NCI-H748 treated with DMSO at 0.1 percent for 48 hours (cell line): ENCODE measurements at places on chromosomes 2 and 18.

- no peak for DNase-seq
These were observed 20.0 kb downstream of the MAIP1 start for GRCh38 chr2:199975273-199975895.

DNA sequence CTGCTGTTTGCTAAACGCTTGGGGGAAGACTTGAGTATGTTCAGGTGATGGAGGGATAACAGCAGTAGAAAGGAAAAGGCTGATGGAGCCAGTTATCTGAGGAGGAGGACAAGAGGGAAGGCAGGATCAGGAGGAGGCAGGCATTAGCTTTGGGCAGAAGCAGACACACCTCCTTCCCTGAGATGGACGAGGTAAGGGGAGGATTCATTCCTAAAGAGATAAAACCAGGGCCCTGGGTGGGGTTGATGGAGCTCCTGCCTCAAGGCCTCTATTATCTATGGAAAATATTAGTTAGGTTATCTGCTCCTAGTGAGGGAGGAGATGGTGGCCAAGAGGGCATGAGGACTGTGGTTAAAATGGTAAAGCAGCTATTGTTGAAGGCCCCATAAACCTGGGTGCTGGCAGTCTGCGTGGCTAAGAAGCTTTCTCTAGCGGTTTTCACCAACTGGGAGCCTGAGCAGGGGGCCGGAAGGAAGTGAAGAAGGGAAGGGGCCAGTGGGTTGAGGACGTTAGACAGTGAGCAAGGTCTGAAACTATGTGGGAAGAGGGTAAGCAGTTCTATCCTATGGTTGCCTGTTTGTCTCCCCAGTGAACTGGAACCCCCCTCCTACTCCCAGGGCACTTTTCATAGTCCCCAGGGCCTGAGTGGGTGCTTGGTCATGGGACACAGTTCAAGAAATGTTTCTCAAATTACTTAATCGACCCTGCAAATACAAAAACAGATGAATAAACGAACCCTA is 56.6 kb upstream of the HK2 start:
- no peak for DNase-seq

DNA sequence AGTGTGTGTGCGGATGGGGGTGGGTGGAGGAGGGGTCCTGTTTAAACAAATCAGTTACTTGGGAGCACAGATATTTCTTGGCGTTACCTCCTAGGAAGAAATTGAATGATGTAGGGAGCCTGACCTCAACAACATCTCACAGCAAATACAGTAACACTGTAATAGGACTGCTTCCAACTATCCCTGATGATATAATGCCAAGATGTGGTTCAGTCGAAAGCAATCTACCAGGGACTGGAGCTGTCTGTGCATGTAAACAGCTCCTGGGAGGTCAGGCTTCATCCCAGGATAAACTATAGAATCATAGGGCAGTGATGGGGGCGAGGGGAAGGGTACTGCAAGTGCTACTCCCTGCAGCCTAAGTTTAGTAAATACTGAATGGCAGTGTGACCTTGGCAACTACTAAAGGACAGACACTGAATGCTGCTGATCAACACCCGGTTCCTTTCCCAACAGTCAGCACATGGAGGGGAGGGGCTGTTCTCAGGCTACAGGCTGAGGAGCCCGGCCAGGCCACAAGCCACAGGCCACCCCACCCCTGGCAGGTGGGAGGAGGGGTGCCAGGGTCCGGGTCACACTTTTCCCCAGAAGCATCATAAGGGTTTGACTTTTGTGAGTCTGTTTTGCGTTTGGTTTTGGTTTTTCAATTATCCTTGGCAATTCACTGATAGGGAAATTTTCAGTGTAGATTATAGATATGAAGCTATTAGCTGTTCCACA is 85.3 kb upstream of the ZNF397 start:
- no peak for DNase-seq

DNA sequence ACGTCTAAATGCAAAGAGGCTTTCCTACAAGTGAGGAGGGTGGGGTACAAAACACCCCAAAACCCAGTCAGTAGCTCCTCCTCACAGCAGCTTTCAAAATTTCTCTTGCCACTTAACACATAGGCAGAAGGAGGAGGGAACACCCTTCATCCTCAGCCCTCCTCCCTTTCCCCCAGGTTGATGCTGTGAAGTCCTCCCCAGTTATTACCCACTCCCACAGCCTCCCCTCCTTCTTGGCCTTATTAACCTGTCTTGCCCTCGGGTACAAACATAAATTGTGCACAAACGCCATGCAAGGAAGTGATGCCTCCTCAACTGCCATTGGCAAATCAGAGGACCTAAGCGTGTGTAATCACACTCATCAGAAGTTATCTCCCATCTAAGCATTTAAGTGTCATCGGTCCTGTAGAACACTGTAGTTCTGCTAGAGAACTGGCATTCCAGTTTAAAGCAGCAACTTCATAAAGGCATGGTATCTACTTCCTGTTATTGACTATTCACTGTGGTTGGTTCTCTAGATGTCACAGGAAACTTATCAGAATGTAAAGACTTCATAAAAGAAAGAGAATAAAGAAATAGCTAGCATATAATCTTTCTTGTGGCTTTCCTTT is at the start of gene DSC1:
Gene DSC1 (minus strand): TSS at position 32 of the 611 bp plus-strand sequence. CDS start 262 bp downstream, outside the sequence.
- no peak for DNase-seq

GRCh38 chr2:240130393-240131195 is 5.5 kb downstream of the COPS9 start:
- no peak for DNase-seq

DNA sequence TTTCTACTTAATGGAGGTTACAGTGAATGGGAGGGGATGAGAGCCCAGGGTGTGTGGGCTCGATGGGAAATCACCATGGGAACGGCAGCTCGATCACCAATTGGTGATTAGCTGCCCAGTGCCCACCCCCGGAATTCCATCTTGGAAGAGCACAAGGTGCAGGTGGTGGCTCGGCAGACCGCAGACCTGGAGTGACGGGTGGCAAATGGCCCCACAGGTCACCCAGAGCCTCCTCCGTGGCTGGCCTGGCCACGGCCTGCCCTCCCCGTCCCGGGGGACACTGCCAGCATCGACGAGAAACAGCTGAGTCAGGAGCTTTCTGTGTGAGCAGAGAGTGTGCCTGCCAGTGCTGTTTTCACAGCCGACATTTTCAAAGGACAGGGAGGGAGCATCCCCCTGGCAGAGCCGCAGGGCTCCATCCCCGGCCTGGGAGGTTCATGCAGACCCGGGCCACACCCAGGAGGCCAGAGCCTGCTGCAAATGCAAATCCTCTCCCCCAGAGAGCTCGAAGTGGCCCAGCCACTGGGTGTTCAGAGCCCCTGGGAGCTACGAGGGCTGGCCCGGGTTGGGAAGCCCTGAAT is 176.4 kb upstream of the MYT1L start:
- DNase-seq = peak; percentile 10

DNA sequence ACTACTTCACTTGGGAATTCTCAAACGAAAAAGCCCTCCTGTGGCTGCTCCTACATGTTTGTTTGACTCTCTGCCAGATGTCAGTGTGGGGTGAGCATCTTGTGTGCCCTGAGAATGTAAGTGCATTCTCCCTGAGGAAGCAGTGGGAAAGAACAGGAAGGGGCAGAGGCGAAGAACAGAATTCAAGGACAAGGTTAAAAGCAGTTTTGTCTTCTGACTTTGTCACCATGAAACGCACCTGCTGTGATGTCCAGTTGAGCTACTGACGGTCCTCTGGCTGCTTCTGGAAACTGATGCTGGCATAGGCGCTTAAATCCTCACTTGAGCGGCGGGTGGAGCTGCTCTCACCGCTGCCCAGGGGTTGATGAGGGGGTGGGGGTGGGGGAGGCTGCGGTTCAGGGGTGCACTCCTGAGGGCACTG is 4.9 kb downstream of the IRS1 start:
- no peak for DNase-seq

DNA sequence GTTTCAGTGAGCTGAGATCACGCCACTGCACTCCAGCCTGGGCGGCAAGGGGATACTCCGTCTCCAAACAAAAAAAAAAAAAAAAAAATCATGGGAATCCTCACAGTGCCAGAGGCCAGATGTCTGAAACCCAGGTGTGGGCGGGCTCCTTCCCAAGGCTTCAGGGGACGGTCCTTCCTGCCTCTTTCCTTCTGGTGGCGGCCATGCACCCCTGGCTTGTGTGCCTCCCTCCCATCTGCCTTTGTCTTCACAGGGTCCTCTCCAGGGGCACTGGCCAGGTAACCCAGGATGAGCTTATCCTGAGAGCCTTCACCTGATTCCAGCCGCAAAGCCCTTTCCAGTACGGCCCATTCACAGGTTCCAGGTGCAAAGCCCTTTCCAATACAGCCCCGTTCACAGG is 40.9 kb upstream of the GPC1 start:
- DNase-seq = no peak

- DNase-seq = no peak
These were observed 167.9 kb upstream of the NXPH2 start for GRCh38 chr2:138948070-138948539.

DNA sequence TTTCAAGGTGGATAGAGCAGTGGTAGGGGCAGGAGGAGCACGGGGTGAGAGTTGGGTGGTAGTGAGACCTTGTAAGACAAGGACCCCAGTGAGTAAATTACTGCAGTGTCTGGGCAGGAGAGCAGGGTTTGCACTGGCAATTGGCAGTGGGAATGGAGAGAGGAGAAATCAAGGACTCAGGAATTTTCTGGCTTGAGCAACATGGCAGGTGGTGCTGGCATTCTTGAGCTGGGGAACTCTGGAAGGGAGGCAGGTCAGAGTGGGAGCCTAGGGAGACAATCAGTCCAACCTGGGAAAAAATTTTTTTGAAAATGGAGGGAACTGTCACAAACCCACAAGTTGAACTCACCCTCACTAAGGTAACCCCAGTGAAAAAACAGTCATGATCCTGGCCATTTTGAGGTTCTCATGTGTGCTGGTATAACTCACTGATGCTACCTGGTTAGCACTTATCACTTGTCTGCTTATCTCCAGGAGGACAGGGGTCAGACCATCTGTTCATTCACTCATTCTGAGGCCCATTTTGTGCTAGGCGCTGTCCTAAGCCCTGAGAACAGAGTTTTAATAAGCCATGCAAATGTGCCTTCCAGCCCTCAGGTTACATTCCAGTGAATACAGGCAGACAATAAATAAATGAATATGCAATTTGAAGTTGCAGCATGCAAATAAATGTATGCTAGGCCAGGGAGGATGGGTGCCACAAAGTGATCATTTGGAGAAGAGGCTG is 92.2 kb upstream of the SEC11C start:
- DNase-seq = no peak

DNA sequence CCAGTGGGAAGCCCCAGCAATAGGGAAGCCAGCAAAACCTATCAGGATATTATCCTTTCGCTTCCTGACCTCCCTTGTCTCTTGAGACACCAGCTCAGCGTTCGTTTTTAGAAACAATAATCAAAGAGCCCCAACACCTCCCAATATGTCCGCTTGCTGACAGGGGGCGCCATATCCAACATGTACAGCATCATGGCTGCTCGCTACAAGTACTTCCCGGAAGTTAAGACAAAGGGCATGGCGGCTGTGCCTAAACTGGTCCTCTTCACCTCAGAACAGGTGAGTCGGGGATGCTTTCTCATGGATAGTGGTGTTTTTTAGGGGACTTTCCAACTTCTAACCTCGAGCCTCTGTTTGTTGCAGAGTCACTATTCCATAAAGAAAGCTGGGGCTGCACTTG is 28.7 kb downstream of the GAD1 start:
- DNase-seq = no peak

GRCh38 chr2:160453111-160453820 is 40.3 kb downstream of the RBMS1 start:
- DNase-seq = no peak

GRCh38 chr2:46056541-46056940 is 240.7 kb upstream of the EPAS1 start:
- DNase-seq = no peak

DNA sequence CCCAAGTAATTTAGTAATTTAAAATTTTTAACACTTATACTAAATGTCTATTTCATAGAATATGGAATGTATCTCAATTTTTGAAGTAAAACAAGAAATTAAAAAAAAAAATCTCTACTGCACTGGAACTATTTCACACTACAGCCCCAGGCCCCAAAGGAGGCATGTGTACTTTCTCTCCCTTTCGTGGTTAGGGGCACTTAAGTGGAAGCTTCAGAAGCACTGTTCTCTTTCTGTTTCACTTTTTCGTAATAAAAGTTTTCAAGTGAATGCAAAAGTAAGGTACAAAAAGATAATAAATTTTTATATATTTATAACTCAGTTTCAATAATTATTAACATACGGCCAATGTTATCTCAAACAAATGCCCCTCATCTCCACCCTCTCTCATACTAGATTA is 123.8 kb upstream of the STON1 start:
- no peak for DNase-seq

GRCh38 chr2:79041032-79041448 is 15.5 kb downstream of the REG3G start:
- peak; percentile 8 for DNase-seq

DNA sequence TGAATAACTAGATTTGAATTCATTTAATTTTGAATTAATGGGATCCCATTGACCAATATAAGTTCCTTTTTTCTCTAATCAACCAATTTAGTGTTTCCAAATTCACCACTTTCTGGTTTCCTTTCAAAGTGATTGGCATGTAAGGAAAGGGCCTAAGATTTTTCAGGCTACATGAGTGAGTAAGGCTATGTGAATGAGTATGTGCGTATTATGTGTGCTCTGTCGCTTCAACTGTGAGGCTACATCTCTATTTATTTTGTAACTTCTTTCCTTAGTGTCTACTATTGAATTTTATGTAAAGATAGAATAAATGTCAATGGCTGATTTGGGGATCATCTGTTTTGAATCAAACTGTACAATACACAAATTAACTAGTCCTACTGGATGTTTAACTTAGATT is 110.6 kb downstream of the ABCA12 start:
- DNase-seq = no peak

GRCh38 chr2:232984451-232985207 is 28.4 kb downstream of the NGEF start:
- DNase-seq = no peak

- DNase-seq = no peak
These were observed 78.5 kb upstream of the CAB39 start for GRCh38 chr2:230634146-230634545.

GRCh38 chr2:29012211-29012681 is 31.1 kb downstream of the TOGARAM2 start:
- no peak for DNase-seq

- DNase-seq = no peak
These were observed 91.7 kb downstream of the SESTD1 start for GRCh38 chr2:179172894-179173293.

GRCh38 chr2:152115952-152116351 is 17.1 kb upstream of the CACNB4 start:
- no peak for DNase-seq

DNA sequence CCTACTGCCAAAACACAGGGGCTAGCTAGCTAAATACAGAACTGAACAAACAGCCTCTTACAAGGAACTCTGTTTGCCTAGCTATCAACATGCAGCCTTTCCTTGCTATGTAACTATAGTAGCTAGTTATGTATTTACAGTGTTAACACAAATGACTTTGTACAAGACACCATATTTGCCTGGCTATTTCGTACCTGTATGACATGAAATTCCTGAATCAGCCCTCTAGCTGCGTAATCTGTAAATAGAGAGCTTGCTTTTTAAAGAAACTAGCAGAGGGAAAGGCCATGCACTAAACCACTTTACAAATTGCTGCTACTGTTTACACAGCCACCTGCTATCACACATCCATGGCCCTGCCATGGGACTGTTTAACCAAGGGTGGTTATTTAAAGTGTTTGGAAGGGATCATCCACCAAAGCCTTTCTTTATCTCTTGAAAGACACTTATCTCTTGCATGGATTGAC is 248.7 kb downstream of the TFCP2L1 start:
- DNase-seq = peak; percentile 96

GRCh38 chr2:224757934-224758548 is 41.9 kb upstream of the CCDC195 start:
- no peak for DNase-seq
